Upper lobe of left lung (tissue), 6 donors: ENCODE measurements at places on chromosomes 6 and 20. TPM values are rescaled to one million over a fixed set of nuclear protein-coding genes. Genes with fewer than 3 reads are reported as not detected.

- H3K4me1 ChIP-seq: no peaks in the 10 kb centered on the region
- H3K27me3 ChIP-seq: no peaks in the 10 kb centered on the region
- H3K36me3 ChIP-seq: no peaks in the 10 kb centered on the region
Measured at GRCh38 chr6:80622641-80623040, 516.2 kb downstream of the BCKDHB start.

GRCh38 chr20:31818376-31818908 is 714 bp upstream of the MYLK2 start:
- peaks cover 22% of the 10 kb centered on the region for H3K4me1 ChIP-seq
- no peaks in the 10 kb centered on the region for H3K36me3 ChIP-seq
- no peak overlapping the region for H3K27ac ChIP-seq

DNA sequence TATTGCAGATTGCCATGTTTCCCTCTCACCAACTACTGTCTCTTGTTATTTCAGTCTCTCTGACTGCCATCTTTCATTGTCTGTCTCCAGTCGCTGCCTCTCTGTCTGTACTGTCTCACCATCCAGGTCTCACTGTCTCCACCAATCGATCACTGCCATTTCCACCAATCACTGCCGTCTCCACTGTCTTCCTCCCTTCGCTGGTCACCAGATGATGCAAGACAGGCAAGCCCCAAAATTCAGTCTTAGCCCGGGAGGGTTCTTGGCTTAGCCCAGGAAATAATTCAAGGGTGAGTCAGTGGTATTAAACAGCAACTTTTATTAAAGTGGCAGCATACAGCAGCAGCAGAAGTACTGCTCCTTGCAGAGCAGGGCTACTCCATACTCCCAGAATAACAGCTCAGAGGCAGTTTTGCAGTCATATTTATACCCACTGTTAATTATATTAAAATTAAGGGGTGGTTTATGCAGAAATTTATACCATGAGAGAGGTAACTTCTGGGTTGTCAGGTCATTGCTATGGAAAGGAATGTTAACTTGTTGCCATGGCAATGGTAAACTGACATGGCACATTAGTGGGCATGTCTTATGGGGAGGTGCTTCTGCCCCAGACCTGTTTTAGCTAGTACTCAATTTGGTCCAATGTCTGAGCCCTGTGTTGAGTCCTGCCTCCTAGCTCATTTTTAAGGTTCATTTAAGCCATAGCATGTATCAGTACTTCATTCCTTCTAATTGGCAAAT is 23.0 kb upstream of the ECHDC1 start:
- H3K36me3 ChIP-seq: no peaks in the 10 kb centered on the region
- no peak overlapping the region for H3K4me3 ChIP-seq
- no peaks in the 10 kb centered on the region for H3K27me3 ChIP-seq
- DNase-seq: no peak
- no peaks in the 10 kb centered on the region for H3K4me1 ChIP-seq

- no peaks in the 10 kb centered on the region for H3K27me3 ChIP-seq
- no peak overlapping the region for H3K4me3 ChIP-seq
- H3K36me3 ChIP-seq: no peaks in the 10 kb centered on the region
- H3K4me1 ChIP-seq: no peaks in the 10 kb centered on the region
- H3K27ac ChIP-seq: no peak overlapping the region
Measured at GRCh38 chr6:42338744-42339222, 112.9 kb downstream of the TRERF1 start.

- no peaks in the 10 kb centered on the region for H3K27me3 ChIP-seq
- no peak overlapping the region for H3K27ac ChIP-seq
- no peaks in the 10 kb centered on the region for H3K36me3 ChIP-seq
- H3K4me1 ChIP-seq: no peaks in the 10 kb centered on the region
- no peak overlapping the region for H3K4me3 ChIP-seq
- no peak for DNase-seq
Measured at GRCh38 chr6:41021832-41022231, 17.2 kb downstream of the UNC5CL start.

- H3K4me1 ChIP-seq: no peaks in the 10 kb centered on the region
- no peak overlapping the region for H3K27ac ChIP-seq
- H3K4me3 ChIP-seq: no peak overlapping the region
- DNase-seq: no peak
- no peaks in the 10 kb centered on the region for H3K36me3 ChIP-seq
Measured at GRCh38 chr6:54289426-54289825, 18.8 kb upstream of the TINAG start.

DNA sequence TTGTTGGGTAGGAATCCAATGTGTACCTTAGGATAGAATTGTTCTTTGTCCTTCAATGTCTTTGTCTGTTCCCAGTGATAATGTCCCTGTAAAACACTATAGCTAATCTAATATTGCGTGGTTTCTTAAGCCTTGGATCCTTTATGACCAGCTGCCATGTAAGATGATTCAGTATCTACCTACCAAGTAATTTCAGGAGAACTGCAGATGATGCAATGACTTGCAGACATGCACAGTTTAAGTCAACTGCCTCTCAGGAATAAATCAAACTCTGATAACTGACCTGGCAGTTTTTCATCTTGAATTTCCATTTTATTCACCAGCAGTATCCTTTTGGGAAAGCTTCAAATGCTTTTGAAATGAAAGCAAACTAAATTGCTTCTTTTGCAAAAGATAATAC is 157.8 kb downstream of the TPBG start:
- no peak overlapping the region for H3K4me3 ChIP-seq
- H3K27me3 ChIP-seq: no peaks in the 10 kb centered on the region
- H3K4me1 ChIP-seq: no peaks in the 10 kb centered on the region
- H3K27ac ChIP-seq: no peak overlapping the region

OR2J3 gene
- not detected for total RNA-seq

DNA sequence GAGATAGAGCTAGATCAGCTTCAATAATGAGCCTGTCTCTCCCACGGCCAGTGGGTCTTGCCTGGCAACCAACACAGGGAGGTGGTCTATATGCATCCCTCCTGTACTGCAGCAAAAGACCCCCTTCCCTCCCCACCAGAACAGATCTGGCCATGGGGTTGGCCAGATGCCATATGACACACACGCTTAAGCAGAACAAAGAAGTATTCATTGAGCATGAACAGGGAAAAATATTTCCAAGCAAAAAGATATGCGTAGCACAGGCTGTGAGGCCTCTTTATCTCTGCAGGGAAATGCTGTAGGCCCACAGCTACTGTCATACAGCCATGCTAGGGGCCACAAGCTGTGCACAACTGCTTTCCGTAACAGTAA is 73.4 kb upstream of the NRSN1 start:
- H3K4me3 ChIP-seq: no peak overlapping the region
- no peak overlapping the region for H3K27ac ChIP-seq
- no peaks in the 10 kb centered on the region for H3K36me3 ChIP-seq
- no peaks in the 10 kb centered on the region for H3K27me3 ChIP-seq
- H3K4me1 ChIP-seq: no peaks in the 10 kb centered on the region
- no peak for DNase-seq

DNA sequence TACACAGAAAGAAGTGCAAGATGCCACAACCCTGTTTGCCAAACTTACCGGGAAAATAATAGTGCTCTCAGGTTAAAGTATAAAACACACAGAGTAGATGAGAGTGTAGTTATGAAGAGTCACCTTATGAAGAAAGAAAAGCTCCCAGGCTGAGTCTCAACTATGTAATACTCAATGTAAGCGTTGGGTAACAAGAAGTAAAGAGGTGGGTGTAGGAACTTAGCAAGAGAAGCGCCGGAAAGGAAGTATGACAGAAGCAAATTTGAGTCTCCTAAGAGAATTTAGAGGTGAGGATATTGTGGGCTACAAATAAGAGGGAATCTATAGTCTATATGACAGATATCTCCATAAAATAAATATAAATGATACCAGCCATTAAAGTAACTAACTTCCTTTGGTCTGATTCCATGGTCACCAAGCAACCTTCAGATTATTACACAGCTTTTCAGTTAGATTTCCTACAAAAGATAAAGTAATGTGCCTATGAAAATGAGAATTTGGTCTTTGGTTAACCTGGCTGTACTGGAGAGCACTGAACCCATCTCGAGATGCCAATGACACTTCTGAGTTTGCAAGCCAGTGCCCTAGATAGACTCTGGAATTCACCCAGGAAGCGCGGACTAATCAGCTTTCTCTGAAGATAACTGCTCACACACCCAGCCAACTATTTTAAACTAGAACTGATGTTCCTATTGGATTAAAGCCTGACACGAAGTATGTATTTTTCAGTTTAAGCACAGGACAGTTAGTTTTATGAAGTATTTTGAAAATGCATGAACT is 1.8 kb downstream of the TUBE1 start:
- no peaks in the 10 kb centered on the region for H3K27me3 ChIP-seq
- H3K4me1 ChIP-seq: peaks cover 3% of the 10 kb centered on the region
- H3K36me3 ChIP-seq: no peaks in the 10 kb centered on the region
- no peak for DNase-seq

DNA sequence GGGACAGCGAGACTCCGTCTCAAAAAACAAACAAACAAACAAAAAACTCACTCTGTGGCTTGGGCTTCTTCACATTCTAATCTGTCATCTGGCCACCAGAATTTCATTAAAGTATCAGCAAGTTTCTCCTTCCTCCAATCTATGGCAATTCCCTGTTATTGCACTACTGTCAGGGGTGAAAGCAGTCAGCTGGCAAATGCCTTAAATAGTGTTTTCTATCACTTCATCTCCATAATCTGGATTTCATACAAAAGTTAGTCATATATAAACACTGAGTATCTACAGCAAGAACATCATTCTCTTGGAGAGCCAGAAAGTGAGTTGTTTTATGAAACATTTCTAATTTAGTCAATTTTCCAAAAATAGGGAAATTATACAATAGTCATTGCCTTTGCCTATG is 56.1 kb downstream of the PHACTR3 start:
- no peak overlapping the region for H3K27ac ChIP-seq
- no peak overlapping the region for H3K4me3 ChIP-seq
- no peaks in the 10 kb centered on the region for H3K36me3 ChIP-seq
- no peak for DNase-seq
- H3K4me1 ChIP-seq: no peaks in the 10 kb centered on the region

GRCh38 chr6:7087066-7087465 is 20.7 kb upstream of the RREB1 start:
- DNase-seq: no peak
- H3K4me3 ChIP-seq: no peak overlapping the region

CFB gene
- total RNA-seq: 63.7 TPM

- no peaks in the 10 kb centered on the region for H3K27me3 ChIP-seq
- peak overlapping the region; percentile 70 for H3K27ac ChIP-seq
- no peaks in the 10 kb centered on the region for H3K36me3 ChIP-seq
Measured at GRCh38 chr6:43718387-43719105, 31.0 kb upstream of the MRPS18A start.

GRCh38 chr6:2510316-2510715 is 240.4 kb downstream of the MYLK4 start:
- H3K27me3 ChIP-seq: no peaks in the 10 kb centered on the region
- H3K36me3 ChIP-seq: no peaks in the 10 kb centered on the region
- no peak overlapping the region for H3K4me3 ChIP-seq
- DNase-seq: no peak
- no peak overlapping the region for H3K27ac ChIP-seq
- H3K4me1 ChIP-seq: peaks cover 8% of the 10 kb centered on the region

GRCh38 chr6:110295451-110296165 is 62.5 kb downstream of the METTL24 start:
- no peaks in the 10 kb centered on the region for H3K27me3 ChIP-seq
- no peak overlapping the region for H3K27ac ChIP-seq
- no peaks in the 10 kb centered on the region for H3K4me1 ChIP-seq

GRCh38 chr6:110999634-111000270 is 17.9 kb downstream of the RPF2 start:
- no peak overlapping the region for H3K27ac ChIP-seq
- no peak for DNase-seq
- H3K36me3 ChIP-seq: peaks cover 17% of the 10 kb centered on the region
- H3K27me3 ChIP-seq: no peaks in the 10 kb centered on the region
- no peak overlapping the region for H3K4me3 ChIP-seq
- H3K4me1 ChIP-seq: no peaks in the 10 kb centered on the region

PPP1R3G gene
- total RNA-seq: 0.30 TPM

DNA sequence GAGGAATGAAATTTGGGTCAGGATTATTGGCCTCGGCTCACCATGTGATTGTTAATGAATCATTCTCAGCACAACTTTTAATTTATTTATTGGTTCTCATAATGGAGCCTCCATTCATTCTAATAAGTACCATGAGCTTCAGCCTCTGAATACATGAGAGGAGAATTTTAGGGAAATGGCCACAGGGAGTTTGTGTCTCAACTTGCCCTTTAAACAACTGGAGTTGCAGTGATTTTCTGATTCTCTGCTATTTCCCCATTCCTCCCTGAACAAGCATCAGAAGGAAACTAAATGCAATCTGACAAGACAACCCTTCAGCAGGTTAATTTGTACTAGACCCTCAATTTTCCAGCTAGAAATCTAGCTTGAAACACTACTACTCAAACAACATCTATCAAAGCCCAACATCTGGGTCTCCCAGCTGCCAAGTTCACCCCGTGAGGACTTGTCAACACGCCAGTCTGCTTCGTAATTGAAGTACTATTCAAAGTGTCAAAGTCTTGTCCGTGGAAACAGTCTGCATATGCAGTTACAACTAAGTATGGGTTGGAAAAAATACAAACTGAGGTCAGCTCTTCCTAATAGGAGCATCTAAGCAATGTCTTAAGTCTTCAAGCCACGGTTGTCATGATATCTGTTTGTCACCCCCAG is 235.4 kb downstream of the CDH4 start:
- H3K4me1 ChIP-seq: no peaks in the 10 kb centered on the region
- DNase-seq: no peak
- no peak overlapping the region for H3K4me3 ChIP-seq
- no peak overlapping the region for H3K27ac ChIP-seq
- H3K36me3 ChIP-seq: no peaks in the 10 kb centered on the region

DNA sequence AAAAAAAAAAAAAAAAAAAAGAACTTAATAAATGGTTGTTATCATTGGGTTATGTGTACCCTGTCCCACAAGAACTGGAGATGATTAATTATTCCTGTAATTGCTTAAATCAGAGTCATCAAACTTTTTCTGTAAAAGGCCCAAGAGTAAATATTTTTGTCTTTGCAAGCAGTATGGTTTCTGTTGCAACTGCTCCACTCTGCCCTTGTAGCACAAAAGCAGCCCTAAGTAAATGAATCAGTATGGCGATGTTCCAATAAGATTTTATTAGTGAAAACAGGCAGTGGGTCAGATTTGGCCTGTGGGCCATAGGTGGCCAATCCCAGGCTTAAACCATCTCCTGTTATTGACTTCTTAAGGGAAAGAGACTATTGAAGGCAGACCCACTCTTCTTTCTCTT is 252.7 kb downstream of the TSHZ2 start:
- no peaks in the 10 kb centered on the region for H3K4me1 ChIP-seq
- H3K4me3 ChIP-seq: no peak overlapping the region
- H3K27me3 ChIP-seq: no peaks in the 10 kb centered on the region

- no peaks in the 10 kb centered on the region for H3K36me3 ChIP-seq
- H3K4me3 ChIP-seq: peak overlapping the region; percentile 59
- H3K27ac ChIP-seq: peak overlapping the region; percentile 34
- H3K4me1 ChIP-seq: peaks cover 18% of the 10 kb centered on the region
Measured at GRCh38 chr6:30075790-30076732, 492 bp upstream of the RNF39 start.
